ENCODE measurements at places on chromosomes 6 and 20.

GRCh38 chr20:25300496-25301170, 52.7 kb downstream of the PYGB start:
- DNase-seq: no peak

DNA sequence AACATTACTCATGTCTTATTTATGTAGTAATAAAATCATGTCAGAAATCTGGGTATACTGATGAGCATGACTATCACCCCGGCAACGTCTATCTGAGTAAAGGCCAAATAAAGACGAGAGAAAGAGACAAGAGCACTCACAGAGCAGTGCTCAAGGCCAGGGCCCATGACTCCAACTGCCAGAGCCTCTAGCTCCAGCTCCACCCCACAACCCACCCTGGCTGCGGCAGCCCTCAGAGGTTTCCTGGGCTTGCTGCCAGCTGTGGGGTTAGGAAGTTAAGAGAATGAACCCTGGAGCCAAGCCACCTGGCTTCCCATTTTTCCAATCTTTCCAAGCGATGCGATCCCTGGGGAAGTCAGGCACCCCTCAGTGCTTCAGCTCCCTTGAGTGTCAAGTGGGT, 92.0 kb upstream of the PAX1 start:
- no peak for DNase-seq

- DNase-seq: no peak
Observed at GRCh38 chr20:11376420-11376819, 541.3 kb upstream of the BTBD3 start.

- DNase-seq: no peak
Observed at GRCh38 chr6:36984581-36985416, 1.2 kb downstream of the MTCH1 start.

DNA sequence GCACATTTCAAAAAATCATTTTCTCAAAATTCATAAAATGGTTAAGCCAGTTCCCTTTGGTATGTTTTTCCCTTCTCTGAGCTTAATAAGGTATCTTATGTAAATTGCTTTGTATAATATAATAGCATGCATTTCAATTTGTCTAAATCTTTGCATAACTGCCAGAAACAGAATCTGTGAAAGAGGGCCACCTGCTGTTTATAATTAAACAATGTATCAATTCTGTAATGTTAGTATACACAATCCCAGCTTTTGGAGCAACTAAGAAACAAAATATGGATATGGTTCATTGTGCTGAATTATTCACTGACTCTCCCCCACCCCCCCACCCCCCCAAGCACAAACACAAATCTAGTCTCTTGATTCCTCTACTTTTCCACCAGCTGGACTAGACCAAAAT, 54.8 kb downstream of the GPX5 start:
- DNase-seq: no peak

- no peak for DNase-seq
Observed at GRCh38 chr20:3661814-3662665, 1.2 kb downstream of the GFRA4 start.

- no peak for DNase-seq
Observed at GRCh38 chr6:18011287-18011686, 23.9 kb upstream of the KIF13A start.

DNA sequence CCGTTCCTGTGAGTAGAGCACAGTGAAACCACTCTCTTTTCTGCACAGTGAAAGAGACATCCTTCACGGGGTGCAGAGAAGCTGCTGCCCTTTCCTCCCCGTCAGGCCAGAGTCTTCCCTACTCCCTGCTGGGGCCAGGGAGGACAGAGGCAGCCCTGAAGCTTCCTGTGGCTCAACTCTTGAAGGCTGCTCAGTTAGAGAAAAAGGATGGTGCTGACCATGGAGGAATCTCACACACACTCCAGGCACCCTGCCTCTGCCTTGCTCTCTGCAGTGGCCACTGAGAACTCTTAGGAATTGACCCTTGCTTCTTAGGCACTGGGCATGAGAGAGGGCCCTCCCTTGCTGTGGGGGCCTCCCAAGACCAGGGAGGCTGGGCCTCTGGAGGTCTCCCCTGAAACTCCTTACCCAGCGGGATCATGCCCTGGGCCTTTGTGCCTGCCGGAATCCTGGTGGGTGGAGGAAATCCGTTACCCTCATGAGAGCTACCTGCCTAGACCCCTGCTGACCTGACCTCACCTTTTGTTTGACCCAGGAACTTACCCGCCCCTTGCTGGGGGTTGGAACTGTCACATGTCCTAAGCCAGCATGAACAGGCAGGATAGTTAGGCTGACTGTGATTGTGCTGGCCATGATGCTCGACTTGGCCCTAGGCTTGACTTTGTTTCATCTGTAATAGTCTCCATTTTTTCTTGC, 65.0 kb upstream of the CD93 start:
- DNase-seq: no peak

DNA sequence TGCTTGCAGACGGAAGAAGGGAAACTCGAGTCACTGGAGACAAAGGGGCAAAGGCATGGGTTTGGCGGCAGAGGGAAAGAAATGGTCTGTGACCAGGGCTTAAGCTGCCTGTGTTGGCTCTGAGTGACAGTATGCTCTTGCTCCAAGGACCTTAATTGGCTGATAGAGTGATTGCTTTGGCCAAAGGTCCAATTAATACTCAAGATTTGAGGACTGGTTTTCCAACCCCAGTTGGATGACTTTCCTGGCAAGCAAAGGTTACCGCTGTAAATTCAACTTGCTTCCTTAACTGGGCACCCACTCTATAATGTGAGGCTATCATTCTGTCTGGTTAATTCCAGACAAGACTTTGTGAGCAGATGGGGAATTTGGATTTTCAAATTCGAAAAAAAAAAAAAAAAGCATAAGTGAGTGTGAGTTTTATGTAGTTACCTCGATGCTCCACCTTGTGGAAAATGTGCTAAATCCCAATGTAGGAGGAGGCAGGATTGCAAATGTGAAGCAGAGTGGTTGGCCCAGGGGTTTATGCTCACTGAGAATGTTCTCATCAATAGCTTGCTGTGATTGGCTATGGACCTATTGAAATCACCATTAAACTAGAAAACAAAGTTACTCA, 150.7 kb upstream of the GMDS start:
- no peak for DNase-seq

GRCh38 chr20:7696311-7696710, 243.9 kb downstream of the HAO1 start:
- DNase-seq: no peak

DNA sequence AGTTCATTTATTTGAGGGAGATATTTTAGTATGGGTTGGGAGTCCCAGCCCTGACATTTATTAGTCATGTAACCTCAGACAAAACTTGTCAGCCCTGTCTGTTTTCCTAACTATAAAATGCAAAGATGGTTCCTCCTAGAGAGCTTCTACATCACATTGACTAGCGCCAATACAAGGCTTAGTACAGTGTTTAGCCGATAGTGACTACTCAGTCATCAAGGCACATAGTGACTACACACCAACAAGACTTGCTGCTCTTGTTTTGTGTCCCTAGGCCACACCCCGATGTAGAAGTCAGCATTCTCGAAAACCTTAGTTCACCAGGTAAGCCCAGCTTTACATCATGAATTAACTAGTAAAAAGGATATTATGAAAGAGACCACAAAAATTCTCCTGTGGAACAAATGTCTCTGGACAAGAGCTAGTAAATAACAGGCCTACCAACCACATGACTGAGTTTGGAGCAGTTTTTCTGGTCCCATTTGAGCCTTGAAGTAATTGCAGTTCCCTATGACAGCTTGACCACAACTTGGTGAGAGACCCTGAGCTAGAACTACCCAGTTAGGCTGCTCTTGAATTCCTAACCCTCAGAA, 68.8 kb downstream of the PFDN4 start:
- no peak for DNase-seq

DNA sequence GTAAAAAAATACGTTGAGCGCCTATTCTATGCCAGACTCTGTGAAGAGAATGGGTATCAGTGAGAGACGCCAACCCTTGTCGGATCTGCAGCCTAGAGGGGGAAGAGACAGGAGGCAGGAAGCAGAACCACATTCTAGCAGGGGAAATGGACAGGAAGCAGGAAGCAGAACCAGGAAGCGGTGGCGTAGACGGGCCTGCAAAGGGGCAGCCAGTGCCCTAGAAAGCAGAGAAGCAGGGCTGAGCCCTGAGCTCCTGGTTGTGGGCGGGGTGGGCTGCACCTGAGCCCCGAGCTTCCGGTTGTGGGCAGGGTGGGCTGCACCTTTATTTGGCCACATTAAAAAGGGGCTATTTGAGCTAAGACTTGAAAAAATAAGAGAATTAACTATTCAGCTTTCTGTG, 71.9 kb downstream of the FAM120B start:
- DNase-seq: no peak

- no peak for DNase-seq
Observed at GRCh38 chr6:107816818-107817217, 7.3 kb downstream of the SCML4 start.

- peak; percentile 41 for DNase-seq
Observed at GRCh38 chr20:51531141-51531710, 11.3 kb downstream of the NFATC2 start.

DNA sequence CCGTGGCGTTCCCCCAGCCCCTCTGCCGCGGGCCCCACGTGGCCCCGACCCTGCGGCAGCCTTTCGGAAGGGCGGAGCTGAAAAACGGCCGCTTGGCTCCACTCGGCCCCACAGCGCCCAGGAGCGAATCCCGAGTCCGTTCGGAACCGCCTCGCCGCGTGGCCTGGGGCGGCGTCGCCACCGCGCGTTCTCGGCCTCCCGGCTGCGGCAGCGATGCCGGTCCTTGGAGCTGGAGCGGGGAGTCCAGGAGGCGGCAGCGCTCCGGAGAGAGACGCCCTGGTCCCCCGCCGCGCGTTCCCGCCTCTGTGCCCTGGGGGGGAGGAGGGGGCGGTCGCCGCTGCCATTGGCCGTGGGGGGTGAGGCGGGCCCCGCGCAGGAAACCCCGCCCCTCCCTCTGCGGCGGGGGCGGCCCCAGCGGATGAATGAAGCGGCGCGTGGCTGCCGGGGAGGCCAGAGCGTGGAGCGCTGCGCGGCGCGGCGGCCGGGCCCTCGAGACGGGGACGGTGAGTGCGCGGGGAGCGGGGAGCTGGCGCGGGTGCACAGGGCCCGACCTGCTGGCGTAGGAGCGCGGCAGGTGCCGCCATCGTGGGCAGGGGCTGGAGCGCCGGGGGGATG, at the start of gene SLCO4A1:
SLCO4A1 (plus strand) TSS at position 453 of the 615 bp plus-strand sequence. CDS start 13,952 bp downstream, outside the sequence.
- no peak for DNase-seq

DNA sequence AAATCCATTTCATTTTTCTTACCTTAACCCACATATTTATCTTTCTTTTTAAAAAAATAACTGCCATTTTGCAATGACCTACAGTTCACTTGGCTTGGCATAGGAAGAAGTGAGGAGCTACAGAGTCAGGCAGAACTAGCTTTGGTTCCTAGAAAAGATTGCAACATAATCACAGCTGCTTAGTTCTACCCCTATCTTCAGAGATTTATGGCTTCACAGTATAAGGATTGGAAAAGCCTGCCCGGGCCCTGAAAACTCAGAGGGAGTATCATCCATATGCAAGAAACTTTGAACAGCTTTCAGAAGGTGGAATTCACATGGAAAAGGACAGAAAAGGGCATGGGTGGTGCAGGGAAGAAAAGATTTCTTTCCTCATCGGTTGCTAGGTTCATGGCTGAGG, 774.3 kb upstream of the CHD6 start:
- no peak for DNase-seq

- DNase-seq: no peak
Observed at GRCh38 chr6:13099771-13100170, 228.6 kb downstream of the TBC1D7 start.

- DNase-seq: no peak
Observed at GRCh38 chr20:50332491-50332980, 141.9 kb downstream of the CEBPB start.

GRCh38 chr6:77290798-77291197, 172.5 kb downstream of the HTR1B start:
- no peak for DNase-seq

DNA sequence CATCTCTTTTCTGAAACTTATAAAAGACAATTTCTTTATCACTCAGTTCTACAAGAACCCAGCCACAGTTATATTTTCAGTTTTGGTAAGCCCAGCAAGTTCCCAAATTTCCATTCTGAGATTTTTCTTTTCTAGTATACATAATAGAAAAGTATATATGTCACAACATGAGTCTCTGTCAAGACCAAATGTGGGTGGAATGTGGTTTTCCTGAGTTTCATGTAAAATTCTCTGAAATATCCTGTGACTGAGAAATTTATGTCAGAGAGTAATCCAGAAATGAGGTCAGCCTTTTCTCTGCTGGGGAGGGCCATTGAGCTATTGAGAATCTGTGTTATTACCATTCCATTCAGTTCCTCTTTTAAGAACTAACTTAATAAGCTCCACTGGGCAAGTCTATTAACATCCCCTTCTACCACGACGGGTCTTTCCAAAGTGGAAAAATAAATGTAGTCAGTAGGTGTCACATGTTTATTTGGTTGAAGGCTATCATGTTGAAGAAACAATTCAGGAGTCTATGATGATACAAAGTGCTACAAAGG, 100.7 kb upstream of the HMGN3 start:
- DNase-seq: no peak

- DNase-seq: no peak
Observed at GRCh38 chr6:25911351-25911750, 19.1 kb downstream of the SLC17A2 start.

DNA sequence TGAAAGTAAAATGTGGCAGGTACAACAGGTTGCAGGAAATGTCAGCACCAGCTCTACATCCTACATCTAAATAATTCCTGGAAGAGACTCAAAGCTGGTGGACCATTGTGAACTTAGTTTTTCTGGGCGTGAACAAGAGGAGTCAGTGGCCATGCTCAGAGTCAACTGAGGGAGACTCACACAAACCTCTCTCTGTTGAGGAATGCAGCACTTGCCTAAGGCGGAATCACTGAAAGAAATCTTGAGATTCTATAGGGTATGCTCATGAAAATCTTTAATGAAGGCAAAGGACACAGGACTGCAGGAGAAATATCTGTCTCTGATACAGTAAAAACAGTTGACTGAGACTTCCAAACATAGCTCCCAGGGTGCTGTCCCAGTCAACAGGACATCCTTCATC, 22.5 kb downstream of the SLC17A4 start:
- DNase-seq: no peak

- no peak for DNase-seq
Observed at GRCh38 chr6:133230052-133230451, 11.1 kb upstream of the EYA4 start.

- DNase-seq: no peak
Observed at GRCh38 chr6:56570413-56571359, 72.0 kb downstream of the DST start.

- no peak for DNase-seq
Observed at GRCh38 chr20:47810116-47810677, 24.9 kb upstream of the SULF2 start.

Data from kidney epithelial cell (primary cell).